GM23338 (cell line): ENCODE measurements at places on chromosomes 4 and X. TPM values are rescaled to one million over a fixed set of nuclear protein-coding genes. Genes with fewer than 3 reads are reported as not detected.

The WDR17 gene
- 4.3 and 4.7 TPM in 2 replicates for total RNA-seq

The SLC34A2 gene
- total RNA-seq = 0.80 and 5.7 TPM in 2 replicates

The STBD1 gene
- total RNA-seq = 2.6 and 3.8 TPM in 2 replicates

DNA sequence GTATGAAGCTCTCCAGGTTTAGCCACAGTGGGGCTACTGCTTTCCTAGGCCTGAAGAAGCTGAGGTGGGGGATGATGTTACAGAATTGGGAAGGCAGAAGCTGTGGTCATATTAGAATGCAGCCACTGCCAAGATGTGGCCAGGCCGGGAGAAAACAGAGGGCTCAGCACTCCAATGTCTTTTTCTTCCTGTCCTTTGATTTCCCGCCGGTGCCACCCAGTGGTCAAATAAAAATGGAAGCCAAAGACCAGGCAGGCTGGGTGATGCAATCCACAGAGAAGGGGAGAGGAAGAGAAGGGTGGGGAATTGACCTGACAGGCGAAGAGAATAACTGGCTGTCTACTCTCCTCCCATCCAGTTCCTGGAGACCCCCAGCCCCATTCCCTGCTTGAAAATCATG is 94.9 kb upstream of the SHISA3 start:
- peak; percentile 82 for DNase-seq

The TAF7L gene
- 0.58 TPM in 1 of 2 replicates, not detected in the other for total RNA-seq

DNA sequence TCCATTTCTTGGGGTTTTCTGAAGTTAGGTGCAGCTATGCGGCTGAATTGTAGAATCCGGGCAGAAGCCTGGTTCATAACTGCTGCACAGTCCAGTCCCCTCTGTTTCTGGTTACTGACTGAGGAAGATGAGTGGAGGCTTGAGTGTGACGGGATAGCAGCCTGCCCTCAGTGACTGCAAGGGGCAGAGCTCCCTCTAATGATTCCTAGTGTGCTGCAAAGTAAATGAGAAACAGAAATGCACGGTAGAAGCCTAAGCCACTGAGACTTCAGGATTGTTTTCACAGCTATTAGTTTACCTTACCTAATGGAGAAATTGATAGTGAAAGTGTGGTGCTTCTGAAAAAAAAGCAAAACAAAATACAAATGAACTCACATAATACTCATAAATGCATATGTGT is 189.2 kb downstream of the GPM6A start:
- DNase-seq = peak; percentile 7

The HMX1 gene
- 0.69 TPM in 1 of 2 replicates, not detected in the other for total RNA-seq

DNA sequence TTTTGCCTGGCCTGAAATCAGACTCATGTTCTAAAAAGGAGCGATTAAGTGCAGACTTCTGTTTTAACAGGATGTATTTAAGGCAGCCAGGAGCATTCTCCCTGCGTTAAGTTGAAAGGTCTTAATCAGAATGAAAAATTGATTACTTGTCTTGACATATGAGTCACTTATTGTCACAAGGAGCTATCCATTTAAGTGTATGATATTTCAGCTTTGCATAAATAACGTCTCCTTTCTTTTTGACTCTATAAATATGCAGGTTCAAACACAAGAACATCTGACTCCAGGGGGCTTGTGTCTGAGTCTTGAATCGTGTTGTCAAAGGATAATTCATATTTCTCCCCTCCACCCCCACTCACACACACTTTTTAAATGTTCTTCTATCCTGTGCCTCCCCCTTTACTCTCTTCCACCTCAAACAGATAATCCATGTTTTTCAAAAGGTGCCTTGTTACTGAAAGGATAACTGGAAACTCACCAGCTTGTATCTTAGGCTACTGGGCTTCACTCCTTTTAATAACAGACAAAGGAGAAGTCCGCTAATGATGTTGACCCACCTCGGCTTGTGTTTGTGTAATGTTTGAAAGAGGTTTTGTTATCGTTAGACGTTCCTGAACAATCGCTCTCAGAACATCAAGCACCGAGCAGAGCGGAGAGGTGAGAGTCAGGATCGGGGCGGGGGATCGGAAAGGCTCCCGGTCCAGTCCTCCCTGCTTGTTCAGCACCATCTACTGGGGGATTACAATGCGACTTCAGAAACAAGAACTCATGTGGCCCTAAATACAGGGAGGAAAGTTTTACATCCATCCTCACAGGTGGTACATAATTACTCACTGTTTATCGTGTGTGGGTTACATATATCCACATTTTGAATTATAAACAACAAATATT is 107.5 kb upstream of the RPL34 start:
- DNase-seq = peak; percentile 69

GRCh38 chr4:52984462-52984881 is 122.4 kb downstream of the RASL11B start:
- DNase-seq = no peak

- no peak for DNase-seq
Measured at GRCh38 chr4:173213296-173213695, 44.7 kb downstream of the GALNT7 start.

DNA sequence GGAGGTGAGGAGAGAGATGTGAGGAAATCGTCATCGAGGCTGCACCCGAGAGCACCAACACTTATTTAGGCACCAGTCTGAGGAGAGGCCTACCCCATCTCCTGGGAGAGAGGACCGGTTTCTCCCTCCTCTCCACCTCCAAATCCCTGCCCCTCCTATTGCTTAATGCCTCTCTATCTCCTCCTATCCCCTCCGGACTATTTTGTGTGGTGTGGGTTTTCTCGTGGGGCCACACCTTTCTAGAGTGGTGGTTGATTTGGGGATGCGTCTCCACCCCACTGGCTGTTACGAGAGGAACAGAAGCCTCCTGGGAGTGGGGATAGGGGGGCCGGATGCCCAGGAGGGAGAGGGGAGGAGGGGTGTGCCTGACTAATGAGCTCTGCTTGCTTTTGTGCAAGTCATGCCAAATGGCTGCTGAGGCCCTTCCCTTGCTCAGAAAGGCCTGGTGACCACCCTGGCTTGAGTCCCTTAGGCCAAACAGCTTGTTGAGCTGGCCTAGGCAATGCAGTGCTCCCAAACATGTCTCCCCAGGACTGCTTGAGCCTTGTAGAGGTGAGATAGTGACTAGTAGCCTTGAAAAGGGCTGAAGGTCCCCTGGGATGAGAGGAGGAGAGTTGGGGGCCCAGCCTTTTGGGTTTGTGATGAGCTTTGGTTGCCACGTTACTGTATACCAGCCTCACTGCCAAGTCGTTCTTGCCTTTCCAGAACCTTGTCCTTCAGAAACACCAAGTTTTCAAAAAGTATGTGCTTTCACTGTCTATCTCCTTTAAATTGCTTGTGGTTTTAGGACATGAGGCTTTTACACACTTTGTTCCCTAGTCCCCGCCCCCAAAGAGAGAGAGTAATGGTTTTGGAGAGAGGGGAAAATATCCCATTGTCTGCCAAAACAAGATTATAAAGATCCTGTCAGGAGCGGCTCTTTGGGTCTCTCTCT is 1.2 kb downstream of the MSN start:
- DNase-seq = peak; percentile 41

DNA sequence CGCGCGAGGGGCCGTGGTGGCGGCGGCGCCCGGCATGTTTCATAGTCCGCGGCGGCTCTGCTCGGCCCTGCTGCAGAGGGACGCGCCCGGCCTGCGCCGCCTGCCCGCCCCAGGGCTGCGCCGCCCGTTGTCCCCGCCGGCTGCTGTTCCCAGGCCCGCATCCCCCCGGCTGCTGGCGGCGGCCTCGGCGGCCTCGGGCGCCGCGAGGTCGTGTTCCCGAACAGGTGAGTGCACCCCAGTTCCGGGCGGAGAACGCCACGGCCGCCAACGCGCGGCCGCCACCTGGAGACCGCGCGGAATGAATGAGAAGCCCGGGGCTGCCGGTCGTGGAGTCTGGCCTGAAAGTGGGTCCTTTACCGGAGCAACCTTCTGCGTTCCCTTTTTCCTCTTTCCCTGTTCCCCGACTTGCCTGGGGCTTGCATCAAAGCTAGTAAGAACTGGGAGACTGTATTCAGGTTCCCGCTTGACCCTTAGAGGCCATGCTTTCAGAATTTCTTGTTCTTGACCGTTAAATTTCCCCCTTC is 429 bp downstream of the NOCT start:
- peak; percentile 32 for DNase-seq

GRCh38 chrX:338836-339400 is 20.3 kb upstream of the GTPBP6 start:
- no peak for DNase-seq

DNA sequence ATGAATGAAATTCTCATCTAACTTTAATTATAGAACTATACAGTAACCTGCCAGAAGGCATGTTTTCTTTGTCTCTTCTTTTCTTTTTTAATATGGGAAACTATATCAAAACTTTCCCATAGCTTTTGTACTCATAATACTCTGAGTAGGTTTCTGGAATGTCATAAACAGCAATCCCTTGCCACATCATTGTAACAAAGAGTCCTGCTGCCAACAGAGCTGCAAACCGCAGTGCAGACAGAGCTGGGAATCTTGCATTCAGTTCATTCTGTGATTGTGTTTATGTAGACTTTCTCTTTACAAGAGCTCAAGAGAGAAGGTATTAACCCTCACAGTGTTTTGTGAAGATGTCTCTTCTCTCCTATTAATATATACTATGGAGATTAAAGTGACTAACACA is 304.4 kb upstream of the SLIT2 start:
- no peak for DNase-seq

The KIT gene
- total RNA-seq = 26.8 and 28.4 TPM in 2 replicates

DNA sequence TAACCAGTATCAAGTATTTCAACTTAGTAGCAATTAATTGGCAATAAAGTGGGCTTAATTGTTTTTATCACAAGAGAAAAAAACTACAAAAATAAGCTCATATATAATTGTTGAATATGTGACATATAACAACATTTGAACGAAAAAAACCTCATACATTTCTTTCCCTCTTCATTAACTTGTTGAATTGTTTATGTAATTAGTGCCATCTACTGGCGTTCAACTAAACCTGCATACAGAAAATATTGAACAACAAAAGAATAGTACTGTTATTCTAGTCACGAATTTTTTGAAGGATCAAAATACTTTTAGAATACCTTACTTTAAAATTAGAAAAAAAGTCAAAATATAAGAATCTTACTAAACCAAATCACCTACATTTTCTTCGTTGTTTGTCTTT is 586.5 kb upstream of the FTHL17 start:
- DNase-seq = peak; percentile 24

- DNase-seq = no peak
Measured at GRCh38 chrX:131763674-131764073, 219.8 kb downstream of the OR13H1 start.

- DNase-seq = no peak
Measured at GRCh38 chrX:133709501-133709900, 275.9 kb downstream of the GPC3 start.

- no peak for DNase-seq
Measured at GRCh38 chrX:44253575-44253942, 89.9 kb downstream of the EFHC2 start.

DNA sequence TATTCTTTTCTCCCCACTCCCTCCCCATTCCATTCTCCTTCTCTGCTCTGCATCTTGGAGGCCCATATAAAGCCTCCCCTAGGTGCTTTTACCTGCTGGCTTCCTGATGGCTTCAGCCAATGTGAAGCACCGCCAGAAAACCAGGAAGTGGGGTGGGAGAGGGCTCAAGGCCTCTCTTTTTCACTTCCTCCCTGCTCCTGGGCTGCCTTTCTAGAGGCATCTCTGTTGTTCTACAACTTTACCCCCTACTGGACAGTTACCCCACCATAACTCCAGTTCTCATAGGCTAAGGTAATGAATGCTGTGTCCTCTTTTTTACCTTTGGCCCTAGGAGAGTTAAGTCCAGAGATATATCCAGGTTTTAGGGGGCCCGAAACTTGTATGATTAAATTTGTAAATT is 62.4 kb upstream of the PPARGC1A start:
- no peak for DNase-seq

- peak; percentile 15 for DNase-seq
Measured at GRCh38 chr4:36332023-36332781, 50.8 kb downstream of the DTHD1 start.

The PAGE1 gene
- total RNA-seq = not detected in 2 replicates

DNA sequence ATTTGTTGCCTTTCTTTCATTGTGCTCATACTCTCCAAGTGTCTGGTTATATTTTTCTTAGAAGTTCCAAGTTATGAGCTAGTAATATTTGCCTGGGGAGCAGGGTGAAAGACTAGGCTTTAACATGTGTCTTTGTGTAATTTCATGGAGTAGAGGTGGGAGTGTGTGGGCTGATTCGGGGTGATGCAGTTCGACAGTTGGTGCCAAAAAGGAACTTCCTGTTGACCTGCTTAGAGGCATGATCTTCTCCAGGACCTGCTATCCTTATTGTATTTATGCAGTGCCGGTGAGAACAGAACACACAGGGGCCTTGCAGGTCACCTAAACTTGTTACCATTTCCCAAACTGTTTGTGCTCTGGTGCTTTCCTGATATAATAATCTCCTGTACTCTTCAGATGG is 21.2 kb downstream of the USP53 start:
- DNase-seq = no peak

DNA sequence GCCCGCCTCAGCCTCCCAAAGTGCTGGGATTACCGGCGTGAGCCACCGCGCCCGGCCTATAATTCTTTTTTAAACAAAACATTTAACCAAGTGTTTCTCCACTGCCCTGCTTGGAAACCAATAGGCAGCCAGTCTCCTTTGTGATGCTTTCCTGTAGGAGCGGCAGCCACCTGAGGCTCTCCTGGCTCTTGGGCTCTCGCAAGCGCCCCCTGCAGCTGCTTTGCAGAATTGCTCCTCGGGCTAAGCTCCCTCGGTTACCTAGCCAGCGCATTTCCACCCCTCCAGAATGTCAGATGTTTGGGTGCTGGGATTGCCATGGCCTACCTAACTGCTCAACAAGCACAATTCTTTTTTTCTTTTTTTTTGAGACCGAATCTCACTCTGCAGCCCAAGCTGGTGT is 7.7 kb downstream of the S100P start:
- peak; percentile 96 for DNase-seq

DNA sequence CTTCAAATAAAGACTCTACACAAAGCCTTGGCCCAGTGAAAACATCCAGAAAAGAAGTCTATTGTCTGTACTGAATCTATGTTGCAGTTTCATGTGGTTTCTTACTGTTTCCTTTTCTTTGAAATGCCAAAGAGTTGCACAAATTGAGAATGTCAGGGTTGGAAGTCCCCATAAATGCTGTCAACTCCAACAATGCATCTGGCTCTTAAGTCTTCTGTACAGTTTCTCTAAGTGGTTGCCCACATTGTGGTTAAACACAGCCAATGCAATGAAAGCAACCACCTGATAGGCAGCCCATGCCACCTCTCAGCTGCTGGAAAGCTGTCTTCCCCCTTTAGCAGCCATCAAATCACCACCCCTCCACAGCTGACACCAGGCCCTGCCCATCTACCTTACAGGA is 67.2 kb upstream of the C1GALT1C1 start:
- no peak for DNase-seq
